ENCODE measurements at places on chromosomes 1 and 21.

DNA sequence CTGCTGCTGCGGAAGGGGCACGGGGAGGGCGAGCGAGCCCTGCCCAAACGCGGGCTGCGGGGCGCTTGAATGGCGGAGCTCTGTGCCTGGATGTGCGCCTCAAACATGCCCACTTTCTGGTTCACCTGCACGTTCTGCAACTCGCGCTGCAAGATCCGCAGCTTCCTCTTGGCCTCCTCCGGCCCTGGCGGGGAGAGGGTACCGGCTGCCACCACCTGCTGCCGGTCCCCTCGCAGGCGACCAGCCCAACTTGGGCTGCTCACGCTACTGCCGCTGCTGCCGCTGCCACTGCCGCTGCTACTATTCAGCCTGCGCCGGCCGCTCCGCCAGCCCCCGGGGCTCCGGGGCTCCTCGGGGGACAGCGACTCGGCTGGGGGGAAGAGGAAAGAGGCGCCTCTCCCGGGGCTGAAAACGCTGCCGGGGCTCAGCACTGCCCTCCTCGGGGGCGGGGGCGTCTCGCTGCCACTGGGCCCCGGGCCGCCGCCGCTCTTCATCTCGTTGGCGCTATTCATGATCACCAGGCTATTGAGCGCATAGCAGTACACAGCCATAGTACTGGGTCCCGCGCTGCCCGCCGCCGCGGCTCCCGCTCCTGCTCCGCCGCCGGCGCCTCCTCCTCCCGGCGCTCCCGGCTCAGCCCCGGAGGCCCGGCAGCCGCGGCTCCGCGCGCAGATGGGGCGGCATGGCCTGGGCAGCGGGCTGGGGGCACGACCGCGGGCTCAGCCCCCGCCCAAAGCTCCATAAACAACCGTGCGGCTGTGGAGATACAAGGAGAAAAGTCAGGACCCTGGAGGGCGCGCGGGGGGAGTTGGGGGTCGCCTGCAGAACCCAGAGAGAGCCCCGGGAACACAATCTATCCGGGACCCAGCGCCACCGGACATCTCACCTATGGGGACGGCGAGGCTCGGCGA lies 1.9 kb downstream of the ITPKB start:
- peak; percentile 53 for DNase-seq

DNA sequence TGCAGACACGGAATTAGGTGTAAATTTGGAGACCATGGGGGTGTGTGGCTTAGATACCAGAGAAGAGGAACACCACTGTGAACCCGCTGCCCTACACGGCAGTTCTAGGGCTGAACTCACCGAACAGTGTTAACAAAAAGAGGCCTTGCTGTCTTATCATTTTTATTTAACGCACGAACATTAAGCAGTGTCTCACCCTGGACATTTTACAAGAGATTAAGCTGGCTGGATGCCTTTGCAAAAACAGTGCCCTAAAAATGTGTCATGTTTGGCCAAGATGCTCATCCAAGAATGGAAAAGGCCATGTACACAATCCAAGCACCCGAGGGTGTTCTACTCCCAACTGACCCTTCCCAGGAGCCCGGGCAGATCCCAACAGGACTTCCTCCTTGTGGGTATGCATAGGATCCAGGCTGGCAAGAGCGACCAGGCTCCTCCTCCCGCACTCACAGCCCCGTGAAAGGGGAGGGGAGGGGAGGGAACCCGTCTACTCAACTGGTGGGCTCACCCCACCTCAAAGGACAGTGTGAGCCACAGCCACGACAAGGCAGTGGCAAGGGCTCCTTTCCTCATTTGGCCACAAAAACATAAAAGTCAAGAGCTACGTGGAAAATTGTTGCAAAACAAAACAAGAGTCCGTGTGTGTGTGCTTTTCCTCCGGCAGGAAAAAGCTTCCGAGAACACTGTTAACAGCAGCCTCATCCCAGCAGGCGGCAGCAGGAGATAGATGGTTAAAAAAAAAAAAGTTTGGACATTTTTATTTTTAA lies 20.3 kb downstream of the C2CD2 start:
- no peak for DNase-seq

DNA sequence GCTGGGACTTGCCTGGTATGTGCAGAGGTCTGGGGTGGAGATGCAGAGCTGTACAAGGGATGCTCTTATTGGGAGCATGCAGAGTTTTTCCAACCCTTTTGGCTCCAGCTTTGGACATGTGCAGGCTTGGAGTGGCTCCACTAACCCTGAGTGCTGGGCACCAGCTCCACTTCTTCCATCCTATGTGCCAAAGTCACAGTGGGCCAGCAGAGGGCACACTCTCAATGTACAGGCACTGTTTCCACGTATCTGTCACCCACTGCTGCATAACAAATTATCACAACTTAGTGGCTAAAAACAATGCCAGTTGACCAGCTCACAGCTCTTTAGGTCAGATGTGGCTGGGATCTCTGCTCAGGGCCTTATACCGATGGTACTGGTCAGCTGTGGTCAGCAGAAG lies 631.8 kb downstream of the AJAP1 start:
- peak; percentile 13 for DNase-seq

GRCh38 chr1:62778208-62778607 lies 5.7 kb upstream of the ATG4C start:
- DNase-seq, result no peak

DNA sequence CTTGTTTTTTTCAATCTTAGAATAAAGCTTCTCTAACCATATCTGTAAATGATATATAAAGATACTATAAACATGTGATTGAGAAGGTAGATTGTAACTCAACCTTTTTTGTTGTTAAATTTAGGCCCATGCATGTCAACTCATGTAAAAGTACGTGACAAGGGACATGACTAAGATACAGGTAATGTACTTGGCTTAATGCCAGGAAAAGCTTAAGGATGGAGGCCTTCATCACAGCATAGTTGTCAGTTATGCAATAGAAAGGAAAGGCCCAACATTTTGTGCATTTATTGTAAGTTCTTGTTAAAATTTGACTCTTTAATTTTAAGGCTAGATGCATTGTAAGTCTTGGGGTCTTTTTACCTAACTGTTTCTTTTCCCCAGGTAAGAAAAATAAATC lies 305.1 kb downstream of the LTN1 start:
- no peak for DNase-seq

- no peak for DNase-seq
These were observed 12.2 kb downstream of the NTNG1 start for GRCh38 chr1:107153014-107153413.

DNA sequence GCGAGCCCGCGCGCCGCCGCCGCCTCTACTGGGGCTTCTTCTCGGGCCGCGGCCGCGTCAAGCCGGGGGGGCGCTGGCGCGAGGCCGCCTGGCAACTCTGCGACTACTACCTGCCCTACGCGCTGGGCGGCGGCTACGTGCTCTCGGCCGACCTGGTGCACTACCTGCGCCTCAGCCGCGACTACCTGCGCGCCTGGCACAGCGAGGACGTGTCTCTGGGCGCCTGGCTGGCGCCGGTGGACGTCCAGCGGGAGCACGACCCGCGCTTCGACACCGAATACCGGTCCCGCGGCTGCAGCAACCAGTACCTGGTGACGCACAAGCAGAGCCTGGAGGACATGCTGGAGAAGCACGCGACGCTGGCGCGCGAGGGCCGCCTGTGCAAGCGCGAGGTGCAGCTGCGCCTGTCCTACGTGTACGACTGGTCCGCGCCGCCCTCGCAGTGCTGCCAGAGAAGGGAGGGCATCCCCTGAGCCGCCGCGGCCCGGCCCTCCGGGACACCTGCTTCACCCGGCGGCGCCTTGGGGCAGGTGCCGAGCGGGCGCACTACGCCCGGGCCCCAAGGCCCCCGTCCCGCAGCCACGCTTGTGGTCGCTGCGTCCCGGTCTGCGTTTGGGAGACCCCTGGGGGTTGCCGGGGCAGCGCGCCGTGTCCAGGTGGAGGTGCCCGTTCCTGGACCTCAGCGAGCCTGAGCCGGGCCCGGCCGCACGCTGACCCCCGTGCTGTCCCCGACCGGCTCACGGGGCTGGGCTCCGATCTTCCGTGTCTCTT lies 944 bp downstream of the B3GALT6 start:
- DNase-seq, result no peak
